ENCODE measurements at places on chromosomes 5 and 9.
A peak's percentile ranks its signal among the peaks of the same experiment; 100 is the strongest.

DNA sequence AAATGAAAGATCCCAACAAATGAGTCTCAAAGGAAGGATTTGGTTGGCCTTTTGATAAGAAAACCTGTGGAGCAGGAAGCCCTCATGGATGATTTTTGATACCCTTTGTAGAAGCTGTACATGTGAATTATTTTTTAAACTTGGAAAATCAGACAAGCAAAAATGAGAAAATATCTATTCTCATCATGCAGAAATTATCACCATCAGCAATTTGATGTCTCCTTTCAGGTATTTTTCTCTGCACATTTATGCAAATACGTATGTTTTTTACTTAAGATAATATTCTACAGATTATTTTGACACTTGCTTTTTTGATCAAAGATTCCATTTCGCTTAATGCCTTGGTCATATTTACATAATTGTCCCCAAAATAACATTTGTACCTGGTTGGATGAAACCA, 7.2 kb downstream of the BTNL9 start:
- DNase-seq = no peak

DNA sequence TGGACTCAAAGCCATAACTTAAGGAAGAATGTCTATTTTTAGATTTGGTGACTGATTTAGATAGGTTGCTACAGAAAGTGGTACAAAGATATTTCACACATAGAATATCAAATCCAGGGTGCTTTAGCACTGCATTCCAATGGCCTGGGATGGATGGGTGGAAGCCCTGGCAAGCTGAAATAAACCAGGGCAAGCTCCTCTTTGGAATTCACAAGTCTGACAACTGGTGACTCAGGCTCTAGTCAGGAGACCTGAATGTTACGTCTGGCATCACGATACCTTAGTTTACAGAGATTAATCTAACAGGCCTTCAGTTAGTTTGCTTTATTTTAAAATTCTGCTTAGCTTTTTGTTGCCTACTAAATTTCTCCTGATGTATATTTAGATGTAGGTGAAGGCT, 144.0 kb downstream of the TMC1 start:
- DNase-seq = no peak

DNA sequence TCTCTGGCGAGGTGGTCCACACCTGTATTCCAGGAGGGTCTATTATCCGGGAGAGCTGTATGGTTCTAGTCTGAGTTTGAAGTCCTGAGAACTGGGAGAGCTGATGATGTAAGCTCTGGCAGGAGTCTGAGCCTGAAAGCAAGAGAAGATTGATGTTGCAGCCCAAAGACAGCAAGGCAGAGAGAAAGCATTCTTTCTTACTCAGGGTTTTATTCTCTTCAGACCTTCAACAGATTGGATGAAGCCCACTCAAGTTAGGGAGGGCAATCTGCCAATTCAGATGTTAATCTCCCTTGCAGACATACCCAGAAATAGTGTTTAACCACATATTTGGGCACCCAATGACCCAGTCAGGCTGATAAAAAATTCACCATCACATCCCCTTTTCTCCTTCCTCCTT, 159.1 kb downstream of the CCDC171 start:
- no peak for DNase-seq

GRCh38 chr9:34154057-34154456, 24.8 kb upstream of the UBAP1 start:
- no peak for DNase-seq

DNA sequence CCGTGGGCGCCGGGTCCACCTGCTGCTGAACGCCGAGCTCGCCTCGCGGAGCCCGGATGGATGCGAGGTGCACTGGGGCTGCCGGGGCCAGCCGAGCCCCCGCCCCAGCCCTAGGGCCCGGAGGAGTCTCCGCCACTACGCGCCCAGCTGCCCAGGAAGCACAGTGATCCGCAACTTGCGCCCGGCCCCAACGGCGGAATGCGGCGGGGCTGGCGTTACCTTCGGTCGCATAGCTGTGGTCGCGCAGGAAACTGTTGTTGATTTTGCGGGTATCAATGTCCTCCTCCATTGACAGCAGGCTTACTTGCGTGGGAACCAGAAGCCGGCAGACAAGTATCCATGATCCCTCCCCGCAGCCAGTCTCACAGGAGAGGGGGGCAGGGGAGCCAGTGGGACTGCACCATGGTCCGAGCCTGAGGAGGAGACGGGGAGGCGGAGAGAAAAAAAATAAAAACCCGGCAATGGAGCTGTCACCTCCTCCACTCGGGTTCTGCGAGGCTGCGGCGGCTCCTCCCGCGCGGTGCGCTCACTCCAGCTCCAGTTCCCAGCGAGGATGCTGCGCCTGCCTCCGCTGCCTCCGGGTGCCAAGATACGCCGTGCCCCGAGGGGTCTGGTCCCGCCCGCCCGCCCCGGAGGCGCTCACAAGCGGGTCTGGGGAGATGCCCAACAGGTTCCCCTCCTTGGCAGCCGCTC, 628 bp downstream of the PPP2R2B start:
- peak; percentile 23 for DNase-seq

GRCh38 chr5:44506561-44506960, 117.3 kb upstream of the FGF10 start:
- DNase-seq = no peak

DNA sequence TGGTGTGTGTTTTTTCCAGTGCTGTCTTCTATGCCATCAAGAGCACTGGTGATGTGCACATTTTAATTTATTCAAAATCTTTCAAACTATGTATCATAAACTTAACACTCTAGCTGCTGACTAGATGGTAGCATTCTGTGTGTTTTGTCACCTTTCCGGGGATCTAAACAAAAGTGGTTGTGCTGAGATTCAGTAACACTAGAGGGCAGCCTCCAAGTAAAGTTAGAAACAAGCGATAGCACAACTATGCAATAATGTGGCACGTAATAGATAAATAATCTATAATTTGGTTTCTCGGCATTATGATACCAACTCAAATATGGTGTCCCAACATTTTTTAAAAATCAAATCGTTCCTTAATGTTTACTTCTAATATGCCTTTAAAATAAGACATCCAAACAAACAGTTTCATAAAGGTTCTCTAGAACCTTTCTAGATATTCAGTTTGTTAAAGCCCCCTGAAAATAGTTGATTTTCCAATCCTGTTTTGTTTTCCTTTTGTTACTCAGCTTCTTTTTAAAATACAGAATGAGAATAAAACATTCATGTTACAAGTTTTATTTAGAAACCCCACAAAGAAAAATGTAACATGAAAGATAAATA, 16.9 kb downstream of the SEMA6A start:
- no peak for DNase-seq

DNA sequence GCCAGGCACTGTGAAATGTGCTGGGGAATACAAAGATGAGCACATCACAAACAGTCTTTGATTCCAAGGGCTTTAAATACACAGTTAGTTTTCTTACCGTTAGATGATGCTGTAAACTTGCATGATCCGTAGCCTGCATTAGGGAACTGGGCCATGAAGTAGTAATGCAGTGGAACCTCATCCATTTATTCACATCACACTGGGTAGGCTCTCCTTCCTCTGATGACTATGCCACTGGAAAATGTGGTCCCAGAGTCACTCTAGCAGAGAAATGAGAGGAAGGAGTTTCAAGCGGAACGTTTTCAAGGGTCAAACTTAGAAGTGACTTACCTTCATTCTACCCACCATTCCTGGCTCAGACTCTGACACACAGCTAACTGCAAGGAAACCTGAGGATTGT, 26.4 kb downstream of the ZFAND5 start:
- no peak for DNase-seq

- peak; percentile 85 for DNase-seq
These were observed 9.4 kb upstream of the RPS14 start for GRCh38 chr5:150458802-150459557.

DNA sequence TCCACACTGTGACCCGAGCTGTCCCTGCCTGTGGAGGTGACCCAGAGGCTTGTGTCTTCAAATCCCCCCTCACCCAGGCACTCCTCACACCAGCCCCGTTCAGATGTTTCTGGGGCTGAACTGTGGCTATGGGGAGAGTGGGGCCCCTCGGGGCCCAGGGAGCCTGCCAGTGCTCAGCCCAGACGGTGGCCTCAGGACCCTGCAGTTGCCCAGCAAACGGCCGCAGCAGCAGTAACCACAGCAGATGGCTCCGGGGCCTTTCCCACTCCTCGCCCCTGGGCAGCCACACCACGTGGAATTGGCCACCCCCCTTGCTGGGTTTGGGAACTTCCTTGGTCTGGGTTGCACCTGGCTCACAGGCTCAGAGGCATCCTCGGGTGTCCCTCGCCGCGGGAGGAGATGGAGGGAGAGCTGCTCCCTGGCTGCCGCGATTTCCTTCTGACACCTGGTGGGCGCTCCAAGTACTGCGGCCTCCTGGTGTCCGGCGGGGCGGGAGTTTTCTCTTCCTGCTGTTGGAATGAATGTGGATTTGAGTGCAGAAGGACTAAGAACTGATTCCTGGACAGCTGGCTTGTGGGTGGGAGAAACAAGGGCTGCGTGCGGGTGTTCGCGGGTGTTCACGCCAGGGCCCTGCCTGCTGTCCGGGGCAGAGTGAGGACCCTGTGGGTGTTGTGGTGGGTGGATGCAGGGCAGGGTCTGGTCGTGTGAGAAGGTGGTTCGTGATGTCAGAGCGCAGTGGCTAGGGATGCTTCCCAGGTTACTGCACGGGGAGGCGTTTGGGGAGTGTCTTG, 97.5 kb downstream of the COL5A1 start:
- DNase-seq = no peak

- DNase-seq = no peak
These were observed 23.9 kb downstream of the SRP19 start for GRCh38 chr5:112885001-112885400.

GRCh38 chr5:50923768-50924494, 257.5 kb downstream of the PARP8 start:
- DNase-seq = no peak

DNA sequence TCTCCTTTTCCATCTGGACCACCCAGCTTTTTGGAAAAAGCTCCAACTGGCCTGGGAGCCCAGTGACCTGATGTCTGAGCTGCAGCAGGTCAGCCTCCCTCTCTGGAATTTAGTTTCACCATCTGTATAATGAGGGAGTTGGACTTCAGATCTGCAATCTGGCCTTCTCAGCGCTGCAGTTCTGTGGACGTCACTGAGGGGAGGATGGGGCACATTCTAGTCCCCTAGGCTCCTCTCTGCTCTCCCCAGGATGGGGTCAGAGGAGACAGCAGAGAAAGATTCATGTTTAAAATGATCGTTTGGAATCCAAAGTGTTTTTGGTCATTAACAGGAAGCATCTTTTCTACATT, 10.2 kb downstream of the OR13J1 start:
- DNase-seq = no peak
